ENCODE measurements at places on chromosomes 6 and 20. TPM values are rescaled to one million over a fixed set of nuclear protein-coding genes. Genes with fewer than 3 reads are reported as not detected.

DNA sequence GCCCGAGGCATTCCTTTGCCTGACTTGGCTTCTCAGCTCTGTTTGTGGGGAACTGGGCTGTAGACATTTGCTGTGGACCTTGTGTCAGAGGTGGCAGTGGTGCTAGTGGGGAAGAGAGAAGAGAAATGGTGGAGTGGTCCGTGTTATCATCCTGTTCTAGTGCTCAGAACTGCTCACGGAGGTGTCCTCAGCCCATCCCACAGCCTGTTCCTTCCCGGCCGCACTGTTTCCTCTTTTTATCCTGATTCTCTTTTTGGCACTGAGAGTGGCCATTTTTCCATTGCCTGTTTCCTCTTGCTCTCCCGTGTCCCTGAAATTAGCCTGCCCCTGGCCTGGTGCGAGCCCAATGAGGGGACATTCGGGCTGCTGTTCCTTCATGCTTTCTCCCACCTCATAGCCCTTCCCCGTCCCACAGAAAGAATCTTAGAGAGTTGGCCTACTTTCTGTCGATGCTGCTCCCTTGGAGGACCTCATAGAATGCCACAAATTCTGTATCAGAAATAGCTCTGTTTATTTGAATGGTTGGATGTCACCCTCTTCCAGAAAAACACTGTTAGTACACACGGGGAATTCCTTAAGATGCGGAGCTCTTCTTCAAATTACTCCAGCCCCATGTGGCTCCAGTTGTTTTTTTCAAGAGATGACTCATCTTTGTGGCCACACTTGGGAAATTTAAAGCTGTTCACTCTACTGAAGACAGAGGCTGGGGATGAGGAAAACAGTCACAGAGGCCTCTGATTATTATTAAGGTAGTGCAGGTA lies 26.1 kb downstream of the FARS2 start:
- no peaks in the 10 kb centered on the region for H3K27me3 ChIP-seq
- peak; percentile 18 for DNase-seq
- peaks cover 21% of the 10 kb centered on the region for H3K4me1 ChIP-seq
- H3K4me3 ChIP-seq, result peak overlapping the region; percentile 32

DNA sequence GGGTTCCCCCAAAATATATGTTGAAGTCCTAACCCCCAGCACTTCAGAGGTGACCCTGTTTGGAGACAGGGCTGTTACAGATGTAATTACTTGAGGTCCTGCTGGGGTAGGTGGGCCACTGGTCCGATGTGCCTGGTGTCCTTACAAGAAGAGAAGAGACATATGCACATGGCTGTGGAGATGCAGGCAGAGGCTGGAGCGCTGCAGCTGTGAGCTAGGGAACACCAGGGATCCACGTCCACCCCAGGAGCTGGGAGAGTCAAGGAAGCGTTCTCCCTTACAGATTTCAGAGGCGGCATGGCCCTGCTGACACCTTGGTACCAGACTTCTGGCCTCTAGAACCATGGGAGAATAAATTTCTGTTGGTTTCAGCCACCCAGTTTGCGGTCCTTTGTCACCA lies 11.7 kb upstream of the SLC22A2 start:
- no peaks in the 10 kb centered on the region for H3K27me3 ChIP-seq
- H3K27ac ChIP-seq, result no peak overlapping the region
- no peak for DNase-seq
- no peak overlapping the region for H3K4me3 ChIP-seq
- peaks cover 21% of the 10 kb centered on the region for H3K4me1 ChIP-seq

GRCh38 chr6:41596096-41596685 lies 42.1 kb upstream of the MDFI start:
- no peak overlapping the region for H3K4me3 ChIP-seq
- H3K27ac ChIP-seq, result no peak overlapping the region
- no peaks in the 10 kb centered on the region for H3K4me1 ChIP-seq
- DNase-seq, result no peak
- no peaks in the 10 kb centered on the region for H3K27me3 ChIP-seq

The ARFGEF3 gene
- total RNA-seq, result 0.52 TPM

GRCh38 chr6:150184850-150185731 lies 42.2 kb downstream of the PPP1R14C start:
- no peak overlapping the region for H3K27ac ChIP-seq
- H3K27me3 ChIP-seq, result no peaks in the 10 kb centered on the region
- no peak for DNase-seq
- no peaks in the 10 kb centered on the region for H3K36me3 ChIP-seq

DNA sequence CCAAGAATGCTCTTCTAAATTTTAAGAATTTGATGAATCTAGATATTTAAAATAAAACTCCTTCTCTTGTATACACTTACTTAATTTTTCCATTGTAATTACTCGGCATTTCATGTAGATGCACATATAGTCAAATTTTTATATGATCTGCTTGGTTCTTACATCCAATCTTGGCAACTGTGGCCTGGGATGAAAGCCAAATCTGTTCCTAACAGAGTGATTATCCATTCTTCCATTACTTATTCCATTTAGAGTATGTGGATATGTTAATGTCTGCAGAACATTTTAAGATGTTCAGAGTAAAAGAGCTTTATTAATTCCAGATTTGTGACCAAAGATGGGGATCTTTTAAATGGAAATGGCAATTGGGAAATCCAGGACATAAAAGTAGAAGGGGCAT lies 144.1 kb upstream of the PDE7B start:
- H3K4me1 ChIP-seq, result no peaks in the 10 kb centered on the region
- DNase-seq, result no peak
- no peaks in the 10 kb centered on the region for H3K36me3 ChIP-seq

- no peaks in the 10 kb centered on the region for H3K27me3 ChIP-seq
- H3K4me1 ChIP-seq, result no peaks in the 10 kb centered on the region
- no peak overlapping the region for H3K27ac ChIP-seq
- no peak for DNase-seq
- no peaks in the 10 kb centered on the region for H3K36me3 ChIP-seq
- no peak overlapping the region for H3K4me3 ChIP-seq
These were observed 105.9 kb upstream of the PDE10A start for GRCh38 chr6:165768961-165769360.

DNA sequence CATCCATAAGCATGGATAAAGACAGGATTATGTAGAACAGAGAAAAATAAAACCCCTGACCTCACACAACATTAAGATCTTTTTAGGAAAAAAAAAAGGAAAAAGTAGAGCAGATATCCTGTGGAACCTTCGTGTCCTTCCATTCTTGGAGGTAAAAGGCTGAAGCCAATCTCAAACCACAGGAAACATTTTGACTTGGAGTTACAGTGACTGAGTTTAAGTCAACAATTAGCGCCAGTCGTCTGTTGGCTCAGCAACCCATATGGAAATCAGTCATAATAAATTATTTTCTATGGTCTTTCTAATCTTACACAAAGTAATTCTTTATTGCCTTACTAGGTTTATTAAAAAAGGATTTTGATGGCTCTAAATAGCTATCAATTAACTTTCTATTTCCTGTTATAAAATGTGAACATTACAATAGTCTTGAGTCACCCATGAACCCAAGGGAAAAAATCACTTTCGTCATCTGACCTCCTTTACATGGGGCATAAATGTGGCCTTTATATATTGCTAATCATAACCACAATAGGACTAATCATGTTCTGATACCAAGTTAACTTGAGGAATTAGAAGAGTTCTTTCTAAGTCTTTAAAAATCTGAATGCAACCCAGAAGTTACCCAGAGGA lies 592.9 kb downstream of the TFAP2B start:
- no peak for DNase-seq
- no peak overlapping the region for H3K27ac ChIP-seq
- H3K4me3 ChIP-seq, result no peak overlapping the region
- no peaks in the 10 kb centered on the region for H3K4me1 ChIP-seq
- H3K27me3 ChIP-seq, result no peaks in the 10 kb centered on the region

DNA sequence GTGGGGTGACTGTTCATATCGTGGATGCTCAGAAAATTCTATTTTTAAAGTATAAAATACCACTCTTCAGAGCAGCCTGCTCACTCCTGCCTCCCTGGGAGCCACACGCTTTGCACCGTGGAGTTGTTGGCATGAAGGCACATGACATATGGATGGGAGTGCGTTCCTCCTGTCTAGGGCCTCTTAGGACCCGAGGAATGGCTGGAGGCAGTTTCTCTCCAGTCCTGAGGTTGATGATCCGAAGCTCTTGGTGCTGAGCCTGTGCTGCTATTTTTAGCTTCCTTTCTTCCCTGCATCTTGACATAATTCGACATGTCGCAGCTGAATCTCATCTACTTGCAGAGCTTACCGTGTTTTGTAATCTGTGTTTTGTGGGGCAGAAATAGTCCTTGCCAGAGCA lies 73.9 kb downstream of the PHACTR3 start:
- no peaks in the 10 kb centered on the region for H3K36me3 ChIP-seq
- no peak overlapping the region for H3K4me3 ChIP-seq
- peaks cover 7% of the 10 kb centered on the region for H3K27me3 ChIP-seq

DNA sequence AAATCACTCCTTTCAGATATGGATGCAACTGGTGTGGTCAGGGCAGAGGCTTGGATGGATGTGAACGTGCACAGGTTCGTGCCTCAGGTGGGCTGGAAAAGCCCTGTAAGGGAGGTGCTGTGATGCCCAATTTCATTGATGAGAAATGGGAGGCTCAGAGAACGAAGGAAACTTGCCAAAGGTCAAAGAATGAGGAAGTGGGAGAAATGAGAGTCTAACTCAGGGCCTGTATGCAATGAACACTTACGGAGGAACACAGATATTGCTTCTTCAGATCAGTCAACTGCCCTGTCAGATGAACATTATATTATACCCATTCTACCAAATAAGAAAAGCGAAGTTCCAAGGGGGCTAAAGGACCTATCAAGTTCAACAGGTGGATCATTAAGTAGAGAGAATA lies 134.7 kb downstream of the RCAN2 start:
- peaks cover 24% of the 10 kb centered on the region for H3K4me1 ChIP-seq
- H3K27ac ChIP-seq, result no peak overlapping the region
- no peak overlapping the region for H3K4me3 ChIP-seq
- no peaks in the 10 kb centered on the region for H3K36me3 ChIP-seq
- no peak for DNase-seq

GRCh38 chr6:142771162-142771561 lies 173.8 kb downstream of the HIVEP2 start:
- no peak for DNase-seq
- H3K27ac ChIP-seq, result no peak overlapping the region
- H3K27me3 ChIP-seq, result no peaks in the 10 kb centered on the region
- no peaks in the 10 kb centered on the region for H3K4me1 ChIP-seq

DNA sequence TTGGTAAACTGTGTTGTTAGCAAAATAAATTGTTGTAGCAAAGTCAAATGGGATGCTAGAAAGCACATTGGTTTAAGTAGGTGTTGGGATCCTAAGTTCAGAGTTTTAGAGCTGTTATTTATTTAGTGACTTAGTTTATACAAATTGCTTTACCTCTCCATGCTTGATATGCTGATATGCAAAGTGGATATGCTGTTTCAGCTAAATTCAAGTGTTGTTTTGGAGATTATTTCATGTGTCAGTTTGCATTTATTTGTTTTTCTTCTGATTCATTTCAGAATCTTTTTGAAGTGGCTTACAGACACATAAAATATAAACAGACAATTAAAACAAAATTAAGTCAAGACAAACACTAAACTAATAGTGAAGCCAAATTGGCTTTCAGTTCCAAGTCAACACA lies 203.5 kb downstream of the ADGRB3 start:
- H3K36me3 ChIP-seq, result no peaks in the 10 kb centered on the region
- H3K27ac ChIP-seq, result no peak overlapping the region
- H3K27me3 ChIP-seq, result no peaks in the 10 kb centered on the region
- no peaks in the 10 kb centered on the region for H3K4me1 ChIP-seq
- no peak for DNase-seq
- H3K4me3 ChIP-seq, result no peak overlapping the region

The ECI2 gene
- total RNA-seq, result 89.1 TPM

The CASS4 gene
- 0.36 TPM for total RNA-seq

DNA sequence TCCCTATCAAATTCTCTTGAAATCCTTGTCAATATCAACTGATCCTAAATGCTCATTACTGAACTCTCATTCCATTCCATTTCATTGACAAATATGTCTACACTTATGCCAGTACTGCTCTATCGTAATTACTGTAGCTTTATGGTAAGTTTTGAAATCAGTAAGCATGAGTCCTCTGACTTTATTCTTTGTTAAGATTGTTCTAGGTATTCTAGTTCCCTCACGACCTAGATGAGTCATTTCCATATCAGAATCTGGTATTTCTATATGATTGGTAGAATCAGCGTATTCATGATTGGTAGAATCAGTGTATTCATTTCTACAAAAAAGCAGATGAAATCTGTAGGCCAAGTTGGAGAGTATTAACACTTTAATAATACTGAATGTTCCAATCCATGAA lies 318.6 kb upstream of the RUNX2 start:
- H3K4me3 ChIP-seq, result no peak overlapping the region
- DNase-seq, result no peak
- no peaks in the 10 kb centered on the region for H3K4me1 ChIP-seq
- H3K36me3 ChIP-seq, result peaks cover 18% of the 10 kb centered on the region

GRCh38 chr6:15073344-15073789 lies 172.5 kb upstream of the JARID2 start:
- no peaks in the 10 kb centered on the region for H3K4me1 ChIP-seq
- no peaks in the 10 kb centered on the region for H3K27me3 ChIP-seq
- no peaks in the 10 kb centered on the region for H3K36me3 ChIP-seq

The GNRH2 gene
- not detected for total RNA-seq

DNA sequence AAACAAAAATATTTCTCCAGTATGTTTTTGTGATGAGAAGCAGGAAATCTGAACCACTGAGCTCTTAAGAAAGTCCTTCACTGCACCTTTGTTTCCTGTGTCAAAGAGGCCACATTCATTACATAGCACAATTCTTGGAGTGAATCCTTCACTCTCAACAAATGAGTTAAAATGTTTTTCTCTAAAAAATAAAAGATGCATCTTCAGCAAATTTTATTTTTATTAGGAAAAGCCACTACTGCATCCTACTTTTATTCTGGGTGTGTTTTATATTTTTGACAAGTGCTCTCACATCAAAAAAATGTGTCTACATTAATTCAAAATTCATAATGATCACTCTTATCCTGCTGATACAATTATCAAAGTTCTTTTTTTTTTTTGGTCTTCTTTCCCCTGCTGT lies 76.3 kb downstream of the PLCB4 start:
- no peaks in the 10 kb centered on the region for H3K4me1 ChIP-seq
- no peak for DNase-seq
- H3K4me3 ChIP-seq, result no peak overlapping the region
- H3K27ac ChIP-seq, result no peak overlapping the region

- peaks cover 8% of the 10 kb centered on the region for H3K4me1 ChIP-seq
- H3K36me3 ChIP-seq, result peaks cover 12% of the 10 kb centered on the region
- no peak overlapping the region for H3K27ac ChIP-seq
- no peak overlapping the region for H3K4me3 ChIP-seq
- no peak for DNase-seq
These were observed 69.9 kb downstream of the AFDN start for GRCh38 chr6:167896648-167897047.

The PDE7B gene
- total RNA-seq, result 2.9 TPM

GRCh38 chr20:4091490-4092479 lies 76.4 kb upstream of the RNF24 start:
- H3K36me3 ChIP-seq, result no peaks in the 10 kb centered on the region
- DNase-seq, result no peak
- no peak overlapping the region for H3K4me3 ChIP-seq
- H3K4me1 ChIP-seq, result no peaks in the 10 kb centered on the region

GRCh38 chr6:55882718-55883569 lies 7.6 kb upstream of the BMP5 start:
- no peaks in the 10 kb centered on the region for H3K27me3 ChIP-seq

- DNase-seq, result no peak
- no peaks in the 10 kb centered on the region for H3K36me3 ChIP-seq
- no peak overlapping the region for H3K4me3 ChIP-seq
- H3K27ac ChIP-seq, result no peak overlapping the region
- H3K4me1 ChIP-seq, result no peaks in the 10 kb centered on the region
These were observed 17.1 kb downstream of the ISM1 start for GRCh38 chr20:13238001-13238653.

GRCh38 chr20:9156529-9157280 lies 87.8 kb downstream of the PLCB4 start:
- no peak overlapping the region for H3K27ac ChIP-seq
- H3K4me3 ChIP-seq, result no peak overlapping the region
- H3K36me3 ChIP-seq, result no peaks in the 10 kb centered on the region
- DNase-seq, result no peak
- no peaks in the 10 kb centered on the region for H3K27me3 ChIP-seq

The KIAA1755 gene
- total RNA-seq, result 0.38 TPM
